EL (cell line): ENCODE measurements at places on chromosomes 2 and 18.

GRCh38 chr2:233350708-233351107 is 3.6 kb upstream of the DGKD start:
- peak; percentile 96 for DNase-seq

- no peak for DNase-seq
These were observed 14.7 kb upstream of the SP3 start for GRCh38 chr2:173979751-173980351.

GRCh38 chr2:196195302-196195701 is 23.9 kb upstream of the STK17B start:
- no peak for DNase-seq

DNA sequence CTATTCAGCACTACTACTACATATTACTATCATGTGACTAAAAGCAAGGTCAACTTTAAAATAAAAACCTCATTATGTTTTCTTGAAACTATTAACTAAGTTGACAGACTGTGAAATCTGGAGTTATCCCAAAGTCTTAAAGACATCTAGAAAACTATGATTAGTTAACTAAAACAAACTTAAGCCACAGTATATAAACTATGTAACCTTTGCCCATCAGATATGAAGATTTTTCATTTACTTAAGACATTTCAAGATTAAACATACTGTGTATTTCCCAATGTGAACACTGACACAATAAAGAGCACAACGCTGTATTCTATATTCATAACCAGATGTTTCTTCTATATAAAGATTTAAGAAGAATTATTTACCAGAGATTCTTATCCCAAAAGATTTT is 33.5 kb upstream of the CACNB4 start:
- no peak for DNase-seq

DNA sequence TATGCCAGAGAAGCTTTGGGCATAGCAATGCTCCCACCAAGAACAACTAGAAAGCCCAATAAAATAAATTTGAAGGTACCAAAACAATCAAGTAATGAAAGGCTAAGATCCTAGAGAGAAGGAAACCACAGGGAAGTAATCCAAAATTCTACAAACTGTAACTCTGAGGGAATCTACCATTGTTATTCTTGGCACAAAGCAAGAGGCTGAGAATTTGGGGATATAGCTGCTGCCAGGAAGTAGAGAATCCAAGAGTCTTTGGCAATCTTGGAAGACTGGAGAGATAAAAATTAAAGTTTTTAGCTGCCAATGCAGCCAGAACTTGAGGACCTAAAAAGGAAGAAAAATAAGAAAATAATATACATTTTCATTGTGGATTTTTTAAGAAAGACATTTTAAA is 68.5 kb downstream of the PIGN start:
- peak; percentile 59 for DNase-seq

GRCh38 chr2:101307950-101308431 is 510 bp downstream of the RNF149 start:
- peak; percentile 8 for DNase-seq

GRCh38 chr18:2588666-2589344 is 17.4 kb downstream of the NDC80 start:
- DNase-seq = no peak

GRCh38 chr2:47868611-47869352 is 37.5 kb downstream of the FBXO11 start:
- no peak for DNase-seq

DNA sequence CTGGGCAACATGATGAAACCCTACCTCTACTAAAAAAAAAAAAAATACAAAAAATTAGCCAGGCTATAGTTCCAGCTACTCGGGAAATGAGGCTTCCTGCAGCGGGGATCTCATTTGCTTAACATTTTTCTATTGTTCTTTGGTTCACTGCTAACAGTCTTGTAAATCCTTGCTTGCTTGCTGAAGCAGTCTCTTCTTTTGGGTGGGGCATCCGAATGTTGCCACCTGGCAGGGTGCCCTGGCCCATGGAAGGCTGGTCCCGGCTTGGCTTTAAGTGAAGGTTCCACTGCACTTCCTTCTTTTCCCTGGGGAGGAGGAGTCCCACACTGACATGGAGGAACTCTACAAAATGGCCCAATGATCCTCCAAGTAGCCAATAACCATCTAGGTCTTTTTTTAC is 6.0 kb upstream of the ANKRD29 start:
- DNase-seq = no peak

DNA sequence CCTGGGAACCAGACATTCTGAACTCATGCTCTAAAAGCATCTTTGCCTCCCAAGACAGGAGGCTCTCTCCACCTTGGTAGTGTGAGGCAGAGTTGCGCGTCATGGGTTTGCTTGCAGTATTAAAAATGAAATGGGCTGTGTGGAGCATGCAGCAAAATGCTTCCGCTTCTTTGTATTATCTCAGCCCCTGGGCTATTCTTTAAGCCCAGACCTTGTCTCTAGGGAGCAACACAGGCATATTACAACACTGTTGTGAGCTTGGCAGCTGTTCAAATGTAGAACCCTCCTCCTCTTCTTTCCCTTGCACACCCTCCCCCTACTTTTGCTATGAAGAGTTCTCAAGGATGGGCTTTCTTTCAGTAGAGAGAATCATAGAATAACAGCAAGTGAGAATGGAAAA is 185.1 kb upstream of the LHCGR start:
- no peak for DNase-seq

DNA sequence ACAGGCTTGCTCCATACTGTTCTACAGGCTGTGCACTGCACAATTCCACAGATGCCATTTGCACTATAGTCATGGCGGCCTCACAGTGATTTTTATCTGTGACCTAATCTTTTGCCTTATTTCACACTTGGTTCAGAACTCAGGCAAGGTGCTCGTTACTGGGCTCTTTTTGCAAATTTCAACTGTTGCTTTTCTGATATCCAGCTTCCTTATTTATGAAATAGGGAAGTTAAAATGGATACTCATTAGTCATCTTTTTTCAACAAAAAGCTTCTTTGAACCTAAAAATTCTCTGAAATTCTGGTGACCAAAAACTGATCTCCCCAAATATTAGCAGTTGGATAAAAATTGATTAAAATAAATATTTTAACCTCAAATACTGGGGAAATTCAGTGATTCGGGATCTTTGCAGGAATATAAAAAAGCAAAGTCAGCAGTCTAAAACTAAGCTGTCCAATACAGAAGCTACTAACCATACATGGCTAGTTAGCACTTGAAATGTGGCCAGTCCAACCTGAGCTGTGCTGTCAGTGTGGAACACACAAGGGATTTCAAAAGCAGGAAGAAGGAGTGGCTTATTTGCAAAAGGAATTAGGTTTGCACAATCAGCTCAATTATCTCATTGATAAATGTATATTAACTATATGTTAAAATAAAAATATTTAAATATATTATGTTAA is 134.4 kb downstream of the COL4A4 start:
- no peak for DNase-seq

DNA sequence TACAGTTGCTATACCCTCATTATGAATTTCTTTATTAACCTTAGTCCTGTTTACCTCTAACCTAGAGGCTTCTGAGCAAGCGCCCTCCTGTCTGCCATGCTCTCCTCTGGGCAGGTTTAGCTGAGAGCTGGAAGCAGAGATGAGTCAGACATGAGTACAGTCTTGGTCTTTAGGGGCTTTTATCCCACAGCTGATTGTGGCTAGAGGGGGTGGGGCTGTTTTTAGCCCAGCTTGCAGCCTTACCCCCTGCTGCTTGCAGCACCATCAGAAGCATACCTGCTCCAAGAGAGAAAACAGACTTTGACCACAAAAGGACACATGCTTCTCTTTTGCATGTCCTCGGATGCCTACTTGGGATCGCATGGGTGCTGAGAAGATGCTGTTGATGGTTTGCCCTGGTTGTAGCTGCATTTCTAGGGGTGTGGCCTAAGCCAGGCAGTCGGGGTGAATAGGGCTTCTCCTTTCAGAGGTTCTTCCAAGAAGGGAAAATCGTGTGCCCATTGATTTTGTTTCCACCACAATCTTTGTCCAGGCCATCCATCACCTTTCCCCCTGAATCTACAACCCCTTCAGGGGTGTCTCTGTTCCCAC is 115.0 kb upstream of the LGALSL start:
- peak; percentile 6 for DNase-seq

- DNase-seq = no peak
These were observed 99.2 kb upstream of the VRK2 start for GRCh38 chr2:57947398-57947797.

GRCh38 chr2:135490376-135490775 is 40.6 kb downstream of the ZRANB3 start:
- DNase-seq = peak; percentile 7
